Activated T-cell treated with anti-CD3 and anti-CD28 coated beads, Interleukin-2, amount 50 U/mL, for 72 hours (primary cell): ENCODE measurements at places on chromosomes 16 and 17.

- H3K4me3 ChIP-seq: no peak overlapping the region
- H3K36me3 ChIP-seq: peaks cover 2% of the 10 kb centered on the region
- H3K4me1 ChIP-seq: no peaks in the 10 kb centered on the region
- DNase-seq: no peak
- no peak overlapping the region for H3K27ac ChIP-seq
These were observed 1470.1 kb upstream of the GOT2 start for GRCh38 chr16:60204181-60204580.

DNA sequence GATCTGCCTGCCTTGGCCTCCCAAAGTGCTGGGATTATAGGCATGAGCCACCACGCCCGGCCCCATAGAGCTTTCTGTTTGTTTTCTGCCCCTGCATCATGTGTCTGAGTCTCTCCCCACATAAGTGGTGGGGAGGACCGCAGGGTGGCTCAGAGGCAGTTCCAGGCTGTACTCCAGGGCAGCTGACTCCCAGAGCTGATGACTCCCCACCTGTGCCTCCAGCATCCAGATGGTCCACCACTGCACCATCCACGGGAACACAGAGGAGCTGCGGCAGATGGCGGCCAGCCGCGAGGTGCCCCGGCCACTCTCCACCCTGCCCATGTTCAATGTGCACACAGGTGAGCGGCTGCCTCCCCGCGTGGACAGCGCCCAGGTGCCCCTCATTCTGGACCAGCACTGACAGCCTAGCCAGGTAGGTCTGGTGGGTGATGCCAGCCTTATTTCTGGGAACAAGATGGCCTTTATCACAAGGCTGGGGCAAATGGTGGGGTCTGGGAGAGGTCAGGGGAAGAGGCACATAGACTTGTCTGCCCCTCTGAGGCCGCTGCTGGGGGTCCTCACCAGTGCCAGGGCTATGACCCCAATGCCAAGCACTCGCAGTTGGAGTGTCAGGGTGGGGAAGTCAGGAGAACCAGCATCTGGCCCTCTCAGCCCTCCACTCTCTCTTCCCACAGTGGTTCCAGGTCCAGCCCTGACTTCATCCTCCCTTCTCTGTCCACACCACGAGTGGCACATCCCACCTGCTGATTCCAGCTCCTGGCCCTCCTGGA lies 9.4 kb downstream of the SGCA start:
- peaks cover 15% of the 10 kb centered on the region for H3K4me1 ChIP-seq
- H3K27ac ChIP-seq: no peak overlapping the region
- DNase-seq: no peak
- H3K4me3 ChIP-seq: no peak overlapping the region

DNA sequence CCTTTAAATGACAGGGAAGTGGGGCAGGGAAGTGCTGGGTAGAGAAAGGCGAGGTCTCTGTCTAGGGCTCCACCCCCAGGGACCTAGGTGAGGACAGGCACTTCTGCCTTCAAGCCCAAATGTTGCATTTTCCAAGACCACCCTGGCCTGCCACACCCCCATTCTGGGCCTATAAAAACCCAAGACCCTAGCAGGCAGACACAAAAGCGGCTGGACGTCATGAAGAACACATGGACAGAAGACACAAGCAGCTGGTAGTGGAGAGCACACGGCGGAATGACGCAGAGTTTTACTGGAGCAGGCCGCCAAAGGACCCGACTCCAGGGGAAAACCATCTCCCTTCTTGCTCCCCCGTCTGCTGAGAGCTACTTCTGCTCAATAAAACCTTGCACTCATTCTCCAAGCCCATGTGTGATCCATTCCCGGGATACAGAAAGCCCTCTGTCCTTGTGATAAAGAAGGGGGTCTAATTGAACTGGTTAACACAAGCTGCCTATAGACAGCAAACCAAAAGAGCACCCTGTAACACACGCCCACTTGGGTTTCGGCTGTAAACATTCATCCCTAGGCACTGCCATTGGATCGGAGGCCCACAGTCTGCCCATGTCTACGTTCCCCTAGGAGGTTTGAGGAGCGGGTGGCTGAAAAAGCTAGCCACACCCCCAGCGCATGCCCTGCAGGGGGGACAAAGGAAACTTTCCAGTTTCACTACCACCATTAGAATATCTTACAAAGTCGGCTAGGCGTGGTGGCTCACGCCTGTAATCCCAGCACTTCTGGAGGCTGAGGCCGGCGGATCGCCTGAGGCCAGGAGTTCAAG lies 622.2 kb upstream of the SALL1 start:
- H3K36me3 ChIP-seq: no peaks in the 10 kb centered on the region
- no peak for DNase-seq
- no peak overlapping the region for H3K4me3 ChIP-seq
- no peaks in the 10 kb centered on the region for H3K27me3 ChIP-seq
- no peak overlapping the region for H3K27ac ChIP-seq

DNA sequence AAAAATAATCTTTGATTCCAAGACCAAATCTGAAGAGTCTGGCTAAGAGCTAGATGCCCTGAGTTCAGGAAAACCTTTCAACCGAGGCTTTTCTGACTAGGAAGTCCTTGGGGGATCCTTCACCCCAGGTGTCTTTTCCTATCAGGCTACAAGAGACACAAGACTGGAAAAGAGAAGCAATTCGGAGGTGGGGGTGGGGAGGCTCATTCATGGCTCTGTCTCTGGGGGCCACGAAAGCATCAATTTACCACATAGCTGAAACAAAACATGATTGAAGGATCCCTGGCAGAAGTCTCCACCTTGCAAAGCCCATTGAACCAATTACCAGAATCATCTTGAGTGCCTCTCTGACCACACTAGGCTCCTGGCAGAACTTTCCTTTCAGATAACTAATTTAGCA lies 239.8 kb upstream of the SALL1 start:
- no peaks in the 10 kb centered on the region for H3K36me3 ChIP-seq
- no peak overlapping the region for H3K27ac ChIP-seq
- no peak overlapping the region for H3K4me3 ChIP-seq
- DNase-seq: no peak

- H3K27me3 ChIP-seq: no peaks in the 10 kb centered on the region
- peaks cover 36% of the 10 kb centered on the region for H3K36me3 ChIP-seq
- H3K4me3 ChIP-seq: peak overlapping the region; percentile 100
These were observed 1.5 kb downstream of the SRCAP start for GRCh38 chr16:30700491-30700890.

- no peak overlapping the region for H3K27ac ChIP-seq
- no peaks in the 10 kb centered on the region for H3K27me3 ChIP-seq
- DNase-seq: no peak
- no peak overlapping the region for H3K4me3 ChIP-seq
These were observed 756 bp downstream of the KLHL11 start for GRCh38 chr17:41864498-41864835.

DNA sequence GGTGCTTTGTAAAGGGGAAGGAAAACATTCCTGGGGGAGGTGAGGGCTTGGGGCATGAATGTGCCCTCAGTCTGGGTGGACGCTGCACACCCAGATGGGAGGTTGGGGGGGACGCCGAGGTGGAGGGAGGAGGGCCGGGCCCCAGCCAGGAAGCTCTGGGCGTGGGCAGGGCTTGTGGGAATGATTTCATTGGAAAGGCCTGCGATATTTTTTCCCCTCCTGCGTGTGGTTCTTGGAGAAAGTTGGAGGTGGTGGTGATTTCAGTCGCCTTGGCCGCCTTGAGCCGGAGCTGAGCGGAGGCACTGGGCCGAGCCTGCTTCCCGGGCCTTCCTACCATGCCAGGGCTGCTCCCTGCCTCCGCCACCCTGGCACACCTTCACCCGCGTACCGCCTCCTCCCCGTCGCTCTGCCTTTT lies 26.4 kb upstream of the CLEC18A start:
- no peak for DNase-seq
- H3K4me3 ChIP-seq: no peak overlapping the region
- no peaks in the 10 kb centered on the region for H3K36me3 ChIP-seq

DNA sequence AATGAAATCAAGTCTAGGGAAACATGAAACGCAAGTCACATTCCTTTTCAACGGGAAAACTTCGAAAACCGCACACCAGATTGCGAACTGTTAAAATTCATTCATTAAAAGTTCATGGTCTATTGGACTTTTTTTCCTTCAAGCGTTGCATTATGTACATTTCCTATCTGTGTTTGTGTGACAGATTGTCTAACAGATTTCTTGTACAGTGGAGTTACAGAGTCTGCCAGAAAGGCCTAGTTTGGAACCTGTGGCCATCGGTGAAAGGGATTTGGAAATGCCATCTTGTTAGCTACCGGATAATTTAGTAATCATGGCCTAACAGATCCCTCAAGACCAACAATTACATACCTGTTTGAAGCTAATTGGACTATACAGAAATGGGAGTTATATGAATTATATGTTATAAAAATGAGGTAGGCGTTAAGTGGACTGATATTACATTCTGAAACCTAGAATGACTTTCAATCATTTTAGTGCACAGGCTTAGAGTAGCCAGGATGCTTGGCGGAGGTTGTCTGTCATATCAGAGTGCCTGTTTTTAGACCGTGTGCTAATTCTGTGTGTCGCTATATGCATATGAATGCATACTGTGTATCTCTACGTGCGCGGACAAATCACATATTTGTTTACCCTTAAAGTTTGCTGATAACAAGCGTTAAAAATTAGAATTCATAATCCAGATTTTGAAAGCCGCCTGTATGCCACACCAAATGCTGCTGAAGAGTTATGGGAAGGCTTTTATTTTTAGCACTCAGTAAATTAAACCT lies 885.4 kb upstream of the RBFOX1 start:
- no peaks in the 10 kb centered on the region for H3K4me1 ChIP-seq
- no peak overlapping the region for H3K27ac ChIP-seq
- no peak overlapping the region for H3K4me3 ChIP-seq
- DNase-seq: no peak
- H3K36me3 ChIP-seq: peaks cover 2% of the 10 kb centered on the region

DNA sequence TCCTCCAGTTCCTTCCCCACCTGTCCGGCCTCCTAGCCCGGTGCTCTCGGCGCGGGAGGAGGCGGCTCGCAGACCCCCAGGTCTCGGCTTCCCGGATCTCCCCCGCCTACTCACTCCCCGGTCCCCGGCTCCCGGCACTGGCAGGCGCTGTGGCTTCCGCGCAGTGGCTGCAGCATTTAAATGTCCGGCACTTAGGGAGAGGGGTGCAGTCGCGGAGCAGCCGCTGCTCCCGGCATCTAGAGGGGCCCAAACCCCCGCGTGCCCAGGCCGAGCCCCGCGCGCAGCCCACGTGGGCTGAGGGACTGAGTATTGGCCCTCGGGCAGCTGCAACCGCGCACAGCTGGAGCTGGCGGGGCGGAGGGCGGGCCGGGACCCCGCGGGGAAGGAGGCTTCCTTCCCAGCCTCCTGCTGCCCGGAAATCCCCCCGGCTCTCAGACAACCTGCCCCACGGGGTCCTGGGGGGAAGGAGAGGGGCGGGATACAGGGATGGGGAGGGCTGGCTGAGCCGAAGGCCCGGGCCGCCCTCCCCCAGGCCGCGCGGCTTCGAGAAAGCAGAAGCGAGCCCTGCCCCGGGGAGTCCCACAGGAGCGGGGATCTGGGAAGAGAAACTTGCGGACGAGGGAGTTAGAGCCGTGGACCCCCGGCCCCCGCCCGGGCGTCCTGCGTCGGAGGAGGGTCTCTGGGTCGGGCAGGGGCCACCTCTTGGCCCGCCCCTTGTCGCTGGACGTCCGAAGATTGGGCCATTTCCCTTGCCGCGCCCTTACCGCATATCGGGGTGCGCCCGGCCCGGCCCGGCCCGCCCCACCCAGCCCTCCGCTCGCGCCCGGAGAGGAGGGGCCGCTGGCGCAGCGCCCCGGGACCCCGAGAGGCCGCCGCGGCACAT lies at the start of gene MMP25:
MMP25 (plus strand) TSS at position 804 of the 883 bp plus-strand sequence. CDS start 357 bp downstream, outside the sequence.
- H3K4me1 ChIP-seq: peaks cover 29% of the 10 kb centered on the region
- H3K36me3 ChIP-seq: no peaks in the 10 kb centered on the region

- peaks cover 21% of the 10 kb centered on the region for H3K36me3 ChIP-seq
- H3K4me1 ChIP-seq: peaks cover 25% of the 10 kb centered on the region
- H3K27ac ChIP-seq: peak overlapping the region; percentile 3
- DNase-seq: no peak
- H3K4me3 ChIP-seq: no peak overlapping the region
These were observed 94.0 kb downstream of the CACNG1 start for GRCh38 chr17:67138392-67138791.

- H3K36me3 ChIP-seq: peaks cover 9% of the 10 kb centered on the region
- no peaks in the 10 kb centered on the region for H3K4me1 ChIP-seq
- H3K27ac ChIP-seq: no peak overlapping the region
These were observed 56.0 kb downstream of the CEP112 start for GRCh38 chr17:66135896-66136295.

DNA sequence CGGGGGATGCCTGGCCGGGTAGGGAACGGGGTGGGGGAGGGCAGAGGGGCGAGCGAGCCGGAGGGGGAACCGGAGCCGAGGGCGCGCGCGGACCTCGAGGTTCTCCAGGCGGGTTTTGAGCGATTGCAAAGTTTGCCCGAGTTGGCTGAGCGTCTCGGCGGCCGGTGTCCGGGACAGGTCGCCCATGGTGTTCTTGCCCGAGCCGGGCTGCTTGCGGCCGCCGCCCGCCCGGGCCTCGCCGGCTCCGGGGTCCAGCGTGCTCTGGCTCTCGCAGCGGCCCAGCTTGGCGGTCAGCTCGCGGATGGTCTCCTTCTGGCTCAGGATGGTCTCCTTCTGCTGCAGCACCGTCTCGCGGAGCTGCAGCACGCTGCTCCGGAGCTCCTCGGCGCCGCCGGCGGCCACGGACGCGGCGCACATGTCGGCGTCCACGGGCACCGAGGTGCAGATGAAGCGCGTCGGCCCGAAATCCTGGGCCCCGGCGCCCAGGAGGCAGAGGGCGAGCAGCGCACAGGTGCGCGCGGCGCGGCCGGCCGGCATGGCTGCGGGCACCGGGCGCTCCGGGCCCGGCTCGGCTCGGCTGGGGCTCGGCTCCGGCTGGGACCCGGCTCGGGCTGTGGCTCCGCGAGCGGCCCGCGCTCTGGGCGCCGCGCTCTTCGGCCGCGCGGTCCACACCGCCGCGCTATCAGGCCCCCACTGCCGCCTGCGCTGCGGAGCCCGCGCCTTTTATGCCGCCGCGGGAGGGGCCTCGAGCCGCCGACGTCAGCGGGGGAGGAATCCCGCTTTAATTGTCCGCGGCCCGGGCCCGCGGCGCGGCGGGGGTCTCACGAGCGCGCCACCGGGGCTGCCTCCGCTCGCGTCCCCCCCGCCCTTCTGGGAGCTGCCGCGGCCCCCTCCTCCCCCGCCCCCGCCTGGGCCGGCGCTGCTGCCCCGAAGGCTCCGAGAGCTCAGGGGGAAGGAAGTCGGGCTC lies at the start of gene NPTX1:
NPTX1 (minus strand) TSS at position 698 of the 967 bp plus-strand sequence; CDS start at position 537, 161 bp downstream.
- DNase-seq: peak; percentile 17
- no peak within 1 kb of the TSS for H3K27ac ChIP-seq
- no peaks in the 10 kb centered on the region for H3K36me3 ChIP-seq

DNA sequence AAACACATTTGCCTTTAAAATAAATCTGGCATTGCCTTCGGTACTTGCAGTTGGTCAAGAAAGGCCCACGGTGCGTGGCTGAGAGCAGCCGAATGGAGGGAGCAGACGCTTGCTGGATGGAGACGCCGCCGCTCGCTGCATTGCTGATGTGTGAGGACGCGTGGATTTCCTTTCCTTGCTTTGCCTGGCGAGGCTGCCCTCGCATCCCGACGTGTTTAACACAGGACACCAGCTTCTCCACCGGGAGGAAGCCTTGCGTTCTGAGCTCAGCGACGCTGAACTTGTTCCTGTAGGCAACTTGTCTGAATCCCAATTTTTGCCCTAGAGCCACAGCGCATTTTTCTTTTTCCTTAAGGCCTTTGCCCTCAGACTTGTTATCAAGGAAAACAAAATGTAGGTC lies 45.8 kb downstream of the COX4I1 start:
- H3K27me3 ChIP-seq: peaks cover 23% of the 10 kb centered on the region
- H3K4me3 ChIP-seq: no peak overlapping the region
- H3K27ac ChIP-seq: no peak overlapping the region
- no peaks in the 10 kb centered on the region for H3K36me3 ChIP-seq
- no peak for DNase-seq
